Activated CD8-positive, alpha-beta memory T cell treated with anti-CD3 and anti-CD28 coated beads for 1 hour (primary cell): ENCODE measurements at places on chromosomes 1 and 21.

- no peak for DNase-seq
These were observed 2.3 kb downstream of the ARTN start for GRCh38 chr1:43935711-43936427.

DNA sequence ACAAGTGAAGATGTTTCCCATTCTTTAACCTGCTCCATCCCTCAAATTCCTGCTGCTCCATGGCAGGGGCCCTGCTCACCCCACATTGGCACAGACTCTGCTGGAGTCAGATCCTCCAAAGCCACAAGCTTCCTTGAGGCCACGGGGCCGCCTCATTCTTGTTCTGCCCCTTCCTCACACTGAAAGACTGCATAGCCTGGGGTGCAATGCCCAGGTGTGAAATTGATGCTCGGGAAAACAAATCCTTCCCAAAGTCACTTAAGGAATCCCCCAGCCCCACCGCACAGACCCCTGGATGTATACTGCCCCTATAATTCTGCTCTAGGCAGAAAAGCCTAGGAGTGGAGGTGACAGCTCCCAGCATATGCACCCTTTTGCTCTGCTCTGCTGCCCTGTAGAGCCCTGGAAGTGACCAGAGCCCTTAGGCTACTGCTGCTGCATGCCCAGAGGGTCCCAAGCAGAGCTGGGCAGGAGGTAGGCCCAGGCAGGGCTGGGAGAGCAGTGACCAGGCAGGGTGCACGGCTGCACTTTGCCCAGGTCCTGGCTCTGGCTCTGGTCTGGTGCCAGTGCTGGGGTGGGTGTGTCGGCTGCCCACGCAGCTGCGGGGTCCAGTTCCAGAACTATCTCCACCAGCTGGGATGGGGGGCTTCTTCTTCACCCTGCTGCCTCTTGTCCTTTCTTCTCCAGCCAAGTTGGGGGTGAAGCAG lies 1.6 kb downstream of the HES2 start:
- no peak for DNase-seq

GRCh38 chr1:151616505-151616849 lies 4.6 kb downstream of the SNX27 start:
- DNase-seq: no peak

GRCh38 chr1:230427981-230428380 lies 1.8 kb upstream of the PGBD5 start:
- DNase-seq: no peak

- DNase-seq: no peak
These were observed 28.1 kb downstream of the SHISA4 start for GRCh38 chr1:201916649-201917249.

- no peak for DNase-seq
These were observed 17.4 kb downstream of the KCNA10 start for GRCh38 chr1:110501488-110502132.

DNA sequence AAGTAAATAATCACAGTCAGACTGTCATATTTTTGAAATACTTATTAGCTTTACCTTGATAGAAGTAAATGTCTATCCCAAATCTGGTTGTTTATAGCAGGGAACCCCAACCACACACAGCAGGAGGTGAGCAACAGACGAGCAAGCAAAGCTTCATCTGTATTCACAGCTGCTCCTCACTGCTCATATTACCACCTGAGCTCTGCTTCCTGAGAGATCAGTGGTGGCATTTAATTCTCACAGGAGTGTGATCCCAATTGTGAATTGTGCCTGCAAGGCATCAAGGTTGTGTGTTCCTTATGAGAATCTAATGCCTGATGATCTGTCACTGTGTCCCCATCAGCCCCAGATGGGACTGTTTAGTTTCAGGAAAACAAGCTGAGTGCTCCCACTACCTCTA lies 104.3 kb downstream of the GPATCH2 start:
- DNase-seq: no peak

DNA sequence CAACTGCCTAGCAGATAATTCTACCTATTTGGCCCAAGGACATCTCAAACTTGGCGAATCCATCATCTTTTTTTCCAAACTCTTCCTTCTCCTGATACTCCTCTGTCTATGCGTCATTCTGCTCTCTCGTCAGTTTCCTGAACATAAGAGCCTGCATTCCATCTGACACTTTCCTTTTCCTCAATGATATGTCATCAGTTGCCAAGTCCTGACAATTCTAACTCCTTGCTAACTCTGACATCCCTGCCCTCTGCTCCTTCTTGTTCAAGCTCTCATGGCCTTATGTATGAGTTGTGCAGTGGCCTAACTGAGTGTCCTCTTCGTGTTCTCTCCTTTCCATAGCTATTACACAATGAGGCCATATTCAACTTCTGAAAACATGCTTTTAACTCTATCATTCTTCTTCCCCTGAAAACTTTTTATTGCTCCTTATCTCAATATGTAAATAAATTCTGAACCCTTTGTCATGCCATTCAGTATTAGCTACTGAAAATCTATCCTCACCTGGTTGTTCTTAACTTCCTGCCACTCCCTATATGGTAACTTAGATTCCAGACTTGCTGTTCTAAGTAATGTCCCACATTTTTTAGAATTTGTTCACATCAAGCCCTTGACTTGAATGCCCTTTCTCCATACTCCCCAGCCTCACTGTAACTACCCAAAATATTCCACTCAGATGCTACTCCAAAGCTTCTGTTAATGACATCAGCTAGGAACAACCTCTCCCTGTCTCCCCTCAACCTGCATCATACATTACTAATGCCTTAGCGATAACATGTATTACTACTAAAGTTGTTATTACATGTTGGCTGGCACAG lies 11.5 kb downstream of the PALMD start:
- no peak for DNase-seq

- DNase-seq: no peak
These were observed 10.7 kb downstream of the MYSM1 start for GRCh38 chr1:58689167-58689566.

DNA sequence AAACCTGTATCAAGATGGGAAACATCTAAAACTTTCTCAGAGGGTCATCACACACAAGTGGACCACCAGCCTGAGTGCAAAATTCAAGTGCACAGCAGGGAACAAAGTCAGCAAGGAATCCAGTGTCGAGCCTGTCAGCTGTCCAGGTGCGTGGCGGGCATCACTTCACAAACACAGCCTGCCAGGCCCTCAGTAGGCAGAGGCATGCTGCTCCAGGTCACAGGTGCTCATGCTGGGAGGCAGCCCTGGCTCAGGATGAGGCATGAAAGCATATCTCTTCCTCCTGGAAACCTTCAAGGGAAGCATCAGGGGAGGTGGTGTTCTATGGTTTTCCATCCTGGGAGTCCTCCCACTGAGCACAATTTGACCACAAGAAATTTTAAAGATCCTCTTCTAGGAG lies 6.3 kb downstream of the CD2 start:
- DNase-seq: no peak

DNA sequence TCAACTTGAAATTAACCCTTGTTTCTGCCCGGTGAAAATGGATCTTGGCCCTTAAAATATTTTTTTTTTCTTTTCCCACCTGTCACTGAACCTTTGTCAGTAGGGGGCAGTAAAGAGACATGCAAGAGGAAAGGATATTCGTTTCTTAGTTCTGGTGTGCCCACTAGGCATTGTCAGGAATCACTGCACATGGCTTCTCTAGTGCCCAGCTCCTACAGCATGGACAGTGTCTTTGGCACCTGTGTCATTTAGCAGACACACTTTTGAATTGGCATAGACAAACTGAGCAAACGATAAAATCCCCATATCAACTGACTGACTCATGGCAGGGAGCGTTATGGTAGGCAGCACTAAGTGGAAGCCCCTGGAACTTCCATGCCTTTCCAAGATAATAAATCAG lies 1048.1 kb downstream of the BRINP3 start:
- no peak for DNase-seq

GRCh38 chr1:29448456-29449235 lies 212.3 kb downstream of the PTPRU start:
- DNase-seq: no peak

GRCh38 chr1:87404296-87404695 lies 75.6 kb downstream of the LMO4 start:
- no peak for DNase-seq

DNA sequence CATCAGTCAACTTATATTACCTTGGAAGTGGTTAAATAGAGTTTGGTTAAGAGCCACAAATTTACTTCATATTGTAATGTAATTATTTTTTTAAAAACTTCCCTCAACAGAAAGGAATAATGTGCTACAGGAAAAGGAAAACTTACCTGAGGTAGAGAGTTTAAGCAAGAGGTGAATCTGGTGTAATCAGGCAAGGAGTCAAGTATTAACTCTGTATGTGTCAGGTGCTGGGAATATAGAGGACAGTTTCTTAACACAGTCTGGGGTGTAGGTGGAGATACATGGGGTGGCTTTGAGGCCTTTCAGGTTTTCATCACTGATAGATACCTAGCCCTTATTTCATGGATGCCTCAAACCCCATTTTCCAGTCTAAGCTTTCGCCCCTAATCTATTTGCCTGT lies 25.9 kb upstream of the MYOCOS start:
- DNase-seq: no peak

DNA sequence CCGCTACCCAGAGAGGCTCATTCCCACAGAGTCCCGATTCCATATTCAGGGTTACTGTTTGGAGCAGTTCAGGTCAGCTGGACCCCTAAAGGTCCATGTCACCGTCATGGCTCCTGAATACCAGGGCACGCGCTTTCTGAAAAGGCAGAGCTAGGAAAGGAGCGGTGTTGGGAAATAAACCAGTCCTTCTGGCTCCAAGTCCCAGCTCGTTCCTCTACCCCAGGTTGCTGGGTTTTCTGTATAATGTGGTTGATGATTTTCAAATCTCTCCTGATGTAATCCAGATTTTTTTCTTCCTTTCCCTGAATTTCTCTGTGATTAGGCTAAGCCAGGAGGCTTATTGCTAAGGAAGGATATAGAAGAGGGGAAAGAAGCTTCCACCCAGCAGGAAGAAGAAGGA lies 14.0 kb upstream of the PKP1 start:
- DNase-seq: no peak

DNA sequence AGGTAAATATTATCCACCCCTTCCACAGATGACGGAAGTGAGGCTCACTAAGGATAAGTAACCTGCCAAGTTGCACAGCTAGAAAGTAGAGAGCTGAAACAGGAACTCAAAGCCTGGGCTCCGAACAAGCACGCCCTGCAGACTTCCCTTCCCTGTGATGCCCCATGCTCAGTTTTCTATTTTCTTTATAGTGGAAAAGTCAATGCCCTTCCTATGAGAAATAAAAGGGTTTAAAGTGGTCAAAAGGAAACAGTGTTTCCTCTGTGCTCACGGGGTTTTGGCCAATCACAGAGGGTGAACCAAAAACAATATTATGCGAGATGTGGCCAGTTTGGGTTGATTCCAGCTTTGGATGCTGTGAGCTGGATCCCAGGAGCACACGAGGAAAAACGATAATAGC lies 44.5 kb downstream of the DDR2 start:
- no peak for DNase-seq

GRCh38 chr21:31778546-31778945 lies 46.6 kb upstream of the SCAF4 start:
- DNase-seq: no peak

DNA sequence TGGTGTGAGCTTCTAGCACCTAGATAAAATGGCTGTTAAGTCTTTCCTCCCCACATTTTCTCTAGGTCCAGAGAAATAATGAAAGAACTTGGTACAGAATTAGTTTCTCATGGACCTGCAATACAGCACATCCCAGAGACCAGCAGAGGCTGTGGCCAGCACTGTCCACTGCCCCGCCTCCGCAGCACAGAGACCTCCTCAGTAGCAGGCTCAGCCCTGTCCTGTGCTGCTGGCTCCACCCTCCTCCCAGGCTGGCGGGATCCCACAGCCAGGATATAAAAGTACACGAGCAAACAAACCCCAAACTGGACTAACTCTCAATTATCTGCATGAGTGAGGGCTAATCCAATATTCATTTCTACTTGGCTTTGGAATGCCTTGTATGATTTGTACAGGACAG lies 401.5 kb downstream of the RPS6KC1 start:
- DNase-seq: no peak

GRCh38 chr21:15494481-15494880 lies 235.3 kb upstream of the USP25 start:
- no peak for DNase-seq

GRCh38 chr1:151945725-151946722 lies 36.7 kb upstream of the THEM4 start:
- peak; percentile 68 for DNase-seq

GRCh38 chr21:44364151-44365053 lies 11.0 kb downstream of the TRPM2 start:
- DNase-seq: no peak

- DNase-seq: no peak
These were observed 92.9 kb downstream of the PIGK start for GRCh38 chr1:77126307-77126706.

GRCh38 chr1:203751051-203751450 lies 13.9 kb upstream of the LAX1 start:
- no peak for DNase-seq

GRCh38 chr1:57289781-57290180 lies 134.1 kb downstream of the DAB1 start:
- no peak for DNase-seq

DNA sequence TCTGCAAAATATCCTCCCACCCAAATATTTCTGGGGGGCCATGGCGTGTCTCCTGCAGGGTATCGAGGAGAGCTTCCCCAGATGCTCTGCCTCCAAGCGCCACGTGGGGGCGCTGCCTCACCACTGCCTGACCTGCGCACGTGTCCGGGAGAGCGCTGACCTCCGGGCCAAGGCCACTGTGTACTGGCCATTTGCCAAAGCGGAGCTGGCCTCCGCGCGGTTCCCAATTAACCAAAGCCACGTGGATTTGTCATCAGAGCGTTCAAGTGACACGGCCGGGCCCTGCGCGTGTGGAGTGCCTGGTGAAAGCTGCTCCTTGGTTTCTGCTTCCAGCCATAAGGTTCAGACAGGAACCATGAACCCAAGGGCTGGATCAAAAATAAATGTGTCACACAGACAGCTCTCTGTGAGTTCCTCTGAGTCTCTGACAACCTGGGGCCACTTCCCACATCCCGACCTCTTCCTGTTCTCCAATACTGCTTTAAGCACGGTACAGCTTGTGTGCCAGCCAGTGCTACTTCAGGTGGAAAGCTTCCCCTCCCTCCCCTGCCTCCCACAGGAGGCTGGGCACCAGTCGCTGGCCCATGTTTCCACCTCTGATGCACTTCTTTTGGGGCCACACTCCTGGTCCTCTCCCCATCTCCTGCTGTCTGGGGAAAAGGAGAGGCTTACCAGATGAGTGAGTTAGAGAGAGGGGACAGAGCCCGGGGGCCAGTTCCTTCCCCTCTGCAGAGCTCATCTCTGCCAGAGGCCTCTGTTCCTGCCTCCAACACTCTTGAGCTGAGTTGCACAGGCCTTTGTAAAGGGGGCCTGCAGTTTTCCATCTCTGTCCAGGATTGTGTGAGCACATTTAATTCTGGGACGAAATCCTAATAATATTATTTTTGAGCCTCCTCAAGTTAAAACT lies 26.1 kb downstream of the ZP4 start:
- DNase-seq: no peak

GRCh38 chr1:91706140-91706957 lies 179.6 kb downstream of the TGFBR3 start:
- DNase-seq: no peak
